Fibroblast of the conjunctiva (primary cell): ENCODE measurements at places on chromosomes 7 and 10.

DNA sequence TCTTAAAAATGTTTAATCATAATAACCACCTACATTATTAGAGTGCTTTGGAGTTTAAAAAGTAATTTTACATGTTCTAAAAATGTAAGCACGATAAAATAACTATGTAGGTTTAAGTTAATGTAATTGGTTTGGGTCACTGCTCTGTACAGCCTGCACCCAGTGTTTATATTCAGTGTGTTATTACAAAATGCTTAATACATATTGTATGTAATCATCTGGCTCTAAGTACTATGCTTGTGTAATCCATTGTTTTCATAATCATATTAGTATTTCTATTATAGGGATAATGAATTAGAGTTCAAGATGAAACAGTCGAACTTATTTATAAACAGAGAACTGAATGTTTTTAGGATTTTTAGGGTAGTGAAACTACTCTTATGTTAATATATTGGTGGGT, 13.1 kb downstream of the RPA3 start:
- DNase-seq = no peak

DNA sequence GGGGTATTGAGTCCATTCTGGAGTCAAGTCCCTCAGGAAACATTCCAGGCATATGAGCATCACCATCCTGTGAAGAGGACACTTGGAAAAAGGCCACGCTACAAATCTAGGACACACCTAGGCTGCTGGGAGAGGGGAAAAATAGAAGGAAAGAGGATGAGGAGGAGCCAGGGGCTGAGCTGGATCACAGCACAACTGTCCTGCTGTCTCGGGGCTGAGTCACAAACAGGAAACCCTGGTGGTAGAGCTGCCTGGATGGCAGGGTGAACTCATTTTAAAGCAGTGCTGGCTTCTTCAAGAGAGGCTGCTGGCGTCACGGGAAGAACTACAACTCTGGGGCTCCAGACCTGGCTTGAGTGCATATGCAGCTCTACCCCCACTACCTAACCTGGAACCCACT, 151.5 kb downstream of the RNF216 start:
- DNase-seq = no peak

DNA sequence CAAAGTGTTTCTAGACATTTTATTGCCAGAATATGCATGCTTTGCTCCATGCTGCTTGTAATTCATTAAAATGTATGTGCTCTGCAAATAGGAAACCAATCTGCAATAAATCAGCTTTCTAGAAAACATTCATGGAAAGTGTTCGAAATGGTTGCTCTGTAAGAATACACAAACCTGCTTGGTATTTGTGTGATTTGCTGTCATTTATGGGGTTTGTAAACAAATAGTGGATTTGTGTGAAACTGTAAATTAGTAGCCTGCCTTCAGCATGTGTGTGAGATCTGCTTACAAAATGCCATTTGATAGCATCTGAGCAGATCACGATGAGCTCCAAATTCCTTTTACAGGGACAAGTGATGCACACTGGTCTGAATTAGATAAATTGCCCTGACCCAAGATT, 219.0 kb upstream of the CSTF2T start:
- no peak for DNase-seq

- no peak for DNase-seq
Observed at GRCh38 chr10:128916383-128916782, 550.7 kb upstream of the MGMT start.

GRCh38 chr7:116021237-116021636, 9.3 kb downstream of the TFEC start:
- no peak for DNase-seq

DNA sequence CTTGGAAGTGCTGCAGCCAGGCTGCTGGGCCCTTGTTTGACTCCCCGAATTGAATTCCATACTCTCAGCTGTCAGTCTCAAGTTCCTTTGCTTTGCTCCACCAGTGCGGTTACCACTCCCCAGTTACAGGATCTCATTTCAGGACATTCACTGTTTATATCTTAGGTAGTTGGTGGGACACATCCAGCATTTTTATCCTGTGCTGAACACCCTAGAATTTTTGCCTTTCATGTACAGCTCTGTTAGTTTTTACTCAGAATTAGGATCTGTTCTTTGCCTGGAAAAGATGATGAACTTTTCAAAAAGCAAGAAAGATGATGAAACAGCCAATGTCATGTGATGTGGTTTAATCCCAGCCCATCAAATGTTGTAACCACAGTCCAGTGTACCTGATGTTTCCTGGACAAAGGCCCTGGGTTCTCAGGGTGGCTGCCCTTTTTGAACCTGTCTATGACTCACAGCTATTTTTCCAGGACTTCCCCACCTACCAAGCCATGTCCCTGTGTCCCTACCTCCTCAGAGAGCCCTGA, 149.7 kb downstream of the NOC3L start:
- DNase-seq = no peak

GRCh38 chr7:100493476-100494264, 9.9 kb downstream of the NYAP1 start:
- DNase-seq = no peak

GRCh38 chr10:52514481-52514880, 200.4 kb downstream of the DKK1 start:
- DNase-seq = no peak

GRCh38 chr7:112110651-112111050, 95.5 kb downstream of the DOCK4 start:
- DNase-seq = no peak

DNA sequence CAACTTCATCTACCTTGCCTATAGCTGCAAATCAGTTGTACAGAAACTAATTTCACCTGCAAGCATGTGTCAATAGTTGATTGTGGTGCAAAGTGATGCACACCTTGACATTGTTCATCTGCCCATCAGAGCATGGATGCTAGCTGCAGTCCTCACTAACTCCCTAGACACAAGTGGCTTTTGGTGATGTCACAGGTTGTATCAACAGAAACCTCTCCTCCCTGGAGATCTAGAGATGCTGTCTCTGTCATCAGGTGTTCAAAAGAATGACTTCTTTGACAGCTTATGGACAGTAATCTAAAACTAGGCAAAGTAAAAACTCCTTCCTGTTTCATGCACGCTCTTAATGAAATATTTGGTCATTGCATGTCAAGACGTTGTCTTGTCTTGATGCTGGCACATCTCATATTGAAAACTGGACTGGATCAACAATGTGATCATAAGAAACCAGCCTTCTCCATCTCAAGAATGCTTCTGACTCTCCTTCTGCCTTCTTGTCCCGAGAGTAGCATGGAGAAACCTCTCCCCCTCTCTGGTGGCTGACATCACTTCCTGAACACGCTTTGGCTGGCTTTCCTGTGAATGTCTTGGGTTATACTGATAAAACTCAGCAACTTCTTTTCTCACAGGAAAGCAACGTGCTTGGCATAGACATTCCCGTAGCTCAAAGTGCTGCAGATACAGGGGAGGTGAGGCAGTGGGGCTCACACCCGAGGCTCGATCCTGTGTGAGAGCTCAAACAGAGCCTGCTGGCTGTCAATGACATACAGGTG, 176.2 kb upstream of the CDCA7L start:
- DNase-seq = no peak

DNA sequence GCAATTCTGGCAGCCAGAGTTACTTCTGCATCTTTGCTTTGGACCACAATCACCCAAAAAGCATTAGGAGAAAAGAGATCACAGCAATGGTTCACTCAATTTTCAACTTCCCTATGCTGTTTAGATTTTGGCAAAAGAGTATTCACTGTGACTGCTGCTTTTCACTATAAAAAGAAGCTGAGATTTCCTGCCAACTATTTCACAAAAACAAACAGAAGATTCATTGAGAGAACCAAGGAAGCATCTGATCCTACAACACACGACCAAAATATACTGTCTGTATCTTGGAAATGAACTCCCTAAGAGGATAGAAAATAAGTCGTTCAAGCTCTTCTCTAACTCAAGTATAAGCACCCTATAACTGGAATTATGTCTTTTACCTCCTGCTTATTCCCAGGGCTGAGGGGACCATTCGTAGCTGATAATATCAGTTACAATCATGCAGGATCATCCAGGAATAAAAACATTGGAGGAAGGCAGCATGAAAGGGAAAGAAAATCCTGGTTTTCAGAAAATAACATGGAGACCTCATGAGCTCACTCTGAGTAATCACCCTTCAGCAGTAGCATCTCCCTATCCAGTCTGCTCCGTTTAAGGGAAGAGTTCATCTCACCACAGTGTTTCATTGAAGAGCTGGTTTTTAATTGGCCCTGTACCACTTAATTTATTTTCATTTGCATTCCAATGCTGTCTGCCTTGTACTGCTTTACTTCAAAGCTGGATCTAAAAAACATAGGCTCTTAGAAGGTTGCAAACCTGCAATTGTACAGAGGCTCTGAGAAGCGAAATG, 256.2 kb downstream of the PAXIP1 start:
- no peak for DNase-seq

DNA sequence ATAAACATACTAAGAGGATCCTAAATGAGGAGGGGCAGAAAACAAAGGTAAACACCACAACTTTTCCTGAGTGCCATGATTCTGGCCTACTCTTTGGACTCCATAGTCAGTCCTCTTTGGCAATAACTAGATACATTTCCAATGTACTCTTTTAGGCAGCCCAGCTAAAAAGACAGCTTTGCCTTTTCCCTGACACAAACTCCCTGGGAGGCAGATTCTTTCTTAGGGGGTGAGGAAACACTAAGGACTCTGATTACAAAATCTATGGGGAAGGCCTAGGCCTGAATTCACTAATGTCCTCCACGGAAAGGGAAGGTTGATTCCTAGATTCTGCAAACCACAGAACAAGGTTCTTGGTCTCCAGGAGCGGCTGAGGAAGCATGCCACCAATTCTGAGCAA, 25.8 kb downstream of the FBXW4 start:
- DNase-seq = no peak

DNA sequence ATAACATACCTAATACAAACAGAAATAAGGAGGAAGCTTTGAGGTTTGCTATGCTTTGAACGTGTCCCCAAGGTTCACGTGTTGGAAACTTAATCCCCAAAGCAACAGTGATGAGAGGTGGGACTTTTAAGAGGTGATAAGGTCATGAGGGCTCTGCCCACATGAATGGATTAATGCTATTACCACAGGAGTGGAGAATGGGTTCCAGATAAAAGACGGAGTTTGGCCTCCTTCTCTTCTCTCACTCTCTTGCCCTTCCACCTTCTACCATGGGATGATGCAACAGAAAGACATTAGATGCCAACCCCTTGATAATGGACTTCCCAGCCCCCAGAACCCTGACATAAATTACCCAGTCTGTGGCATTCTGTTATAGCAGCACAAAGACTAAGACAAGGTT, 9.6 kb downstream of the ITGB1 start:
- DNase-seq = no peak

GRCh38 chr10:48480397-48481374, 124.2 kb downstream of the ARHGAP22 start:
- DNase-seq = no peak

- no peak for DNase-seq
Observed at GRCh38 chr7:112081778-112082177, 124.4 kb downstream of the DOCK4 start.

GRCh38 chr10:58217612-58218011, 50.1 kb downstream of the IPMK start:
- no peak for DNase-seq
